ENCODE measurements at places on chromosomes 3 and 15.

GRCh38 chr3:71872256-71872655, 87.3 kb upstream of the PROK2 start:
- no peak for DNase-seq

GRCh38 chr15:78422571-78423340, 15.3 kb upstream of the IREB2 start:
- peak; percentile 11 for DNase-seq

DNA sequence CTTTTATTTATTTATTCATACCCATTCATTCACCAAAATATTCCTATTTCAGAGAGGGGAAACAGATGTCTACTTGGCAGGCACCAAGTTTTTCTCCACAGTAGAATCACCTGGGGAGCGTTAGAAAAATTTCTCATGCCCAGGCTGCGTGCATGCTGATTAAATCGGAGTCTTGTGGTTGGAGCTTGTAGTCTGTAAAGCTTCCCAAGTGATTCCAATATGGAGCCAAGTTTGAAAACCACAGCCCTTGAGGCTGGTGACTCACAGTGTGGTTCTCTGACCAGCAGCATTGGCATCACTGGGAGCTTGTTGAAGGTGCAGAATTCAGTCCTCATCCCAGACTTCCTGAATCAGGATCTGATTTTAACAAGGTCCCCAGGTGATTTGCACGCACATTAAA, 49.7 kb downstream of the PDHB start:
- DNase-seq: no peak

DNA sequence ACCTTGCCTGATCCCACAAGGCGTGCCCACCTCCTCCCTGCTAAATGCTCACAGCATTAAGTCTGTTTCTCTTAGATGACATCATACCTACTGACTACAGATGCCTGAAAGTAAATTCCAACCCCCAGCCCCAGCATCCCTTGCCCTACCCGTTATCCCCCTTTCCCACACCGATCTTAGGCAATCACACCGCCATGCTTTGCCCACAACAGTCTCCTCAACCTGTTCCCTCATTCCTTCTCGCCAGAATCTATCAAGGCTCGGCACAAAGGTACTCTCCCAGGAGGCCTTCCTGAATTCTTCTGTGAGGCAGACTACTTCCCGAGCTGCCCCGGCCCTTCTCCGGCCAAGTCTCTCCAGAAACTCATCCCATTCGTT, 789 bp upstream of the SEC61A1 start:
- DNase-seq: no peak

GRCh38 chr15:53565721-53566120, 193.7 kb downstream of the WDR72 start:
- DNase-seq: no peak

GRCh38 chr3:189978753-189979152, 141.9 kb downstream of the P3H2 start:
- DNase-seq: no peak

DNA sequence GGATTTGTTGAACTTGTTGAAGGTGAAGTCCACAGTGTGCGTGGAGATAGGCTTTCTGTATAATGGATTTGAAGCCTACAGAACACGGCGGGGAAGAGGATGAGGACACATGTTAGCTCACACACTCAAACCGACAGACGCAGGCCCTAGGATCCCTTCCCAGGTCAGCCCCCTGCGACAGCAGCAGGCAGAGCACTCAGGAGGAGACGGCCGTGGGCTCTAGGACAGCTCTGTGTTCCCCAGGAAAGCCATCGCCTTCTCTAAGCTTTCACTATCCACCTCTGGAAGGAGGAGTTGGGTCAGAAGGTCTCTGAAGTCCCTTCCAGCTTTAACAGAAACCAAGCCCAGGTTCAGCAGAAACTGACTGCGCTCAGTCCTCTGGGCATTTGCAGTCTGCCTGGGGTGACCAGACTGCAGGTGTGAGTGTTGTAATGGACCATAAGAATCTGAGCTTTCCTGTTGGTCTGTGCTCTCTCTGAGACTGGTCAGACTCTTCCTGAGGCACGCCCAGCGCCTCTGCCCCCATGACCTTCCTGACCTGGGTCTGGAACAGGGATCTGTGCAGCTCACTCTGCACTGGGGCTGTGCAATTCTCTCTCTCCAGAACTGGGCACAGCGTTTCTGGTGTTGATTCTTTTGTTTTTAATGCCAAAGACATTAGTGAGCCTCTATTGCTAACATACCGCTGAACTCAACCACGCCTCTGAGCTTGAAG, 33.5 kb downstream of the UMPS start:
- DNase-seq: no peak

GRCh38 chr3:192063570-192063969, 602.6 kb downstream of the PYDC2 start:
- no peak for DNase-seq

DNA sequence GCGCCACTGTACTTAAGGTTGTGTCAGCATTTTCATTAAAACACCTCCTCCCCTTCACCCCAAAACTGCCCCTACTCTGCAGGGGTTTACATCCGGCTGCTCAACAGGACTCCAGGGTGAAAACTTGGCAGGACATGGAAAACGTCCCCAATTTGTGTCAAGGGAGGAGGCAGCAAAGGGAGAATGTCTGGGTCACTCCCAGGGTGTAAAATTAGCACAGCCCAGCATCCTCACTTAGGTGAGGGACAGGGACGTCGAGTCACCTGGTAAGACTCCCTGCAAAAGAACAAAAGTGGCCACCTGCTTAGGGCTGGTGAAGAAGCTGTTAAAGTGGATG, 532.3 kb downstream of the FOXP1 start:
- no peak for DNase-seq

- DNase-seq: no peak
Measured at GRCh38 chr3:40332684-40333083, 23.2 kb downstream of the EIF1B start.

GRCh38 chr3:88809993-88810392, 297.4 kb upstream of the EPHA3 start:
- DNase-seq: no peak
